Karpas-422 (cell line): ENCODE measurements at places on chromosomes 16 and 17.
A peak's percentile ranks its signal among the peaks of the same experiment; 100 is the strongest.

DNA sequence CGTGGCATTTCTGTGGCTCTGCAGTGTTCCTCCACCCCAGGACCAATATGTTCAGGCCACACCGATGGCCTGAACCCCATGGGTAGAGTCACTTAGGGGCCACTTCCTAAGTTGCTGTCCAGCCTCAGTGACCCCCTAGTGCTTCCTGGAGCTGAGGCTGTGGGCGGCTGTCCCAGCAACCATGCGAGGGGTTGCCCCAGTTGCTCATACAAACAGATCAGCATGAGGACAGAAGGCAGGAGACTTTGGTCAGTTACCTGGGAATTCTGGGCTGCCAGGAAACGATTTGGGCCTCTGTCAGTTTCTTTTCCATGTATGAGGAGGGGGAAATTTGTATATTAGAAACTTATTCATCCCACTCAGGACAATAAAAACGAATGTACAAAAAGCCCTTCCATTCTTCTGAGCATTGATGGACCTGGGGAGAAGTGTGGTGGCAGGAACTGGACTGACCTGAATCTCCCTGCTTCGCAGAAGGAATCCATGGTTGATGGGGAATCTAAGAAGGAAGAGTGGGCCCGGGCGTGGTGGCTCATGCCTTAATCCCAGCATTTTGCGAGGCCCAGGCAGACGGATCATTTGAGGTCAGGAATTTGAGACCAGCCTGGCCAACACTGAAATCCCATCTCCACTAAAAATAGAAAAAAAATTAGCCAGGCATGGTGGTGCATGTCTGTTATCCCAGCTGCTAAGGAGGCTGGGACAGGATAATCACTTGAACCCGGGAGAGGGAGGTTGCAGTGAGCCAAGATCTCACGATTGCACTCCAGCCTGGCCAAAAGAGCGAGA is 4.9 kb upstream of the IL32 start:
- no peak for DNase-seq

DNA sequence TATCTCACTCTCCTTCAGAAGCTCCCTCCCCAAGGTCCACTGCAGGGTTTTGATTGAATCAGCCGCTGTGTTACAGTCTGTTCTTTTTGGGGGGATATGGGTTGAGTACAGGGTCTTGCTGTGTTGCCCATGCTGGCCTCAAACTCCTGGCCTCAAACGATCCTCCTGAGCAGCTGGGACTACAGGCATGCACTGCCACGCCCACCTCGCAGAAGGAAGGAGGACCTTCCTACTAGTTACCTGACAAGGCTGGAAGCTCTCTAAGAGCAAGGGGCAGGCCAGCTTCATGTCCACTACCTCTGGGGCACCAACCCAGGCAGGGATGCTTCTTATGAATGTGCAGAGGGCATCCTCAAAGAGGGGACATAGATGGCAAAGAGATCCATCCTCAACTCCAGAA is 1.9 kb upstream of the MMP28 start:
- no peak for DNase-seq

DNA sequence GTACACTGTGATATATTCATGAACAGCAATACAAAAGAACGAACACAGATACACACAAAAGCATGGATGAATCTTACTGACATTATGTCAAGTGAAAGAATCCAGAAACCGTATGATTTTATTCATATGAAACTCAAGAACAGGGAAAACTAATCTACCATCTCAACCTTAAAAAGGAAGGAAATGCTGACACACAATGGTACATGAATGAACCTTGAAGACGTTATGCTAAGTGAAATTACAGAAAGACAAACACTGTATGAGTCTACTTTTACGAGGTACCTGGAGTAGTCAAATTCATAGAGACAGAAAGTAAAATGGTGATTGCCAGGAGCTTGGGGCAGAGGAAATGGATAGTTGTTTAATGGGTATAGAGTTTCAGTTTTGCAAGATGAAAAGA is 8.7 kb upstream of the PRKCB start:
- no peak for DNase-seq

DNA sequence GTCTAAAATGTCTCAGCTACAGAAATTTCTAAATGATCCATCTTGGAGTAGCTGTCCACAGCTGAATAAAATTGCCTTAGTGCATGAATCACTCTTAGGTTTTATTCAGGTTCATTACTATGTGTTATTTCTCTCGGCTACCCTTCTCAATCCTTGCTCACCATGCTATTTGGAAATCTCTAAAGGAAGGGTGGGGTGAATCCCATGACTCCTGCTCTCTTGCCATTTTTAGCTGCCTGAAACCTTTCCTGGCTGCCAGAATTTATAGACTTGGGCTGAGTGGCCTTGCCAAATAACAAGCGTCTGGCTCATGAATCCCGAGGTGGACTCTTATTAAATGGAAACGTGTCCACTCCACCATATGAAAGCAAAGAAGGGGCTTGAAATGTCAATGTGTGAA is 936.1 kb upstream of the SOX9 start:
- DNase-seq, result no peak

DNA sequence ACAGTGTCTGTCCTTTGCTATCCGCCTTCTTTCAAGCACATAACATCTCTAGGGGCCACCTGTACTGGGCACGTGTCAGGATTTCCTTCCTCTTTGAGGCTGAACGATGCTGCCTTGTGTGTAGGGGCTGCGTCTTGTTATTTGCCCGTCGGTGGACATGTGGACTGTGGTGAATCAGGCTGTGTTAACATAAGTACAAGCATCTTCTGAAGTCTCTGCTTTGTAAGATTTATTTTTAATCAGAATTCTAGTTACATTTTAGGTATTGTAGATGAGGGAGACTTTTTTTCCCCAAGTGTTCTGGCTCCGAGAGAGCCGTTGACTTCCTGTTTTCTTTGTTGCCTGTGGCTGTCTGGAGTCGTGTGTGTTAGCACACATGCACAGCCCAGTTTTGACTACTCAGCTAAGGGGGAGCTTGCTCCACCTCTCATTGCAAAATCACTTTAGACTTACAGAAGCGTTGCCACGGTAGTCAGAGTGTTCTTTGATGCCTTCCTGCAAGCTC is 26.1 kb downstream of the SPG7 start:
- DNase-seq, result no peak

- DNase-seq, result peak; percentile 61
Measured at GRCh38 chr17:81511804-81512561, 616 bp downstream of the ACTG1 start.

- DNase-seq, result no peak
Measured at GRCh38 chr17:65472666-65473309, 88.7 kb downstream of the AXIN2 start.

DNA sequence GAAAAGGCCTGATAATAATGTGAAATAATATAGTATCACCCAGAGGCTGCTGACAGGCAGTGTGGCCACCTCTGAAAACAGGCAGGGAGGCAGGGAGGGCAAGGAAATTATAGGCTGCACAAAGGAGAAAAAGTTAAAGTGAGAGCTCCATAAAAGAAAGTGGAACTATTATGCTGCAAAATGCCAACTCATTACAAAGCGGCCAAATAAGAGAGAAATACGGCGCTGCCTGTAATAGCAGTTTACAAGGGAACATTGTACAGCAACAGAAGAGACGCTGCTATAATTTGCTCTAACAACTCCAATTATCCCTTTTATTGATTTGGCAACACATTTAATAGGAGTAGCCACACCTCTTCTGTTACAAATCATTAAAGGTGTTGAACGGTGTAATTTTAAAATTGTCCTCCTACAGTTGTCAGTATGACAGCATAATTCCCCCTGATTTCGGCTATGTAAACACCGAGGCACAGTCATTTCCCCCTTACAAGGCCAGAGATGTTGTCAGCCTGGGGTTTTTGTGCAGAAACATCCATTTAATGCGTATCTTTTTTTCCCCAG is 120.3 kb downstream of the MRM1 start:
- no peak for DNase-seq

DNA sequence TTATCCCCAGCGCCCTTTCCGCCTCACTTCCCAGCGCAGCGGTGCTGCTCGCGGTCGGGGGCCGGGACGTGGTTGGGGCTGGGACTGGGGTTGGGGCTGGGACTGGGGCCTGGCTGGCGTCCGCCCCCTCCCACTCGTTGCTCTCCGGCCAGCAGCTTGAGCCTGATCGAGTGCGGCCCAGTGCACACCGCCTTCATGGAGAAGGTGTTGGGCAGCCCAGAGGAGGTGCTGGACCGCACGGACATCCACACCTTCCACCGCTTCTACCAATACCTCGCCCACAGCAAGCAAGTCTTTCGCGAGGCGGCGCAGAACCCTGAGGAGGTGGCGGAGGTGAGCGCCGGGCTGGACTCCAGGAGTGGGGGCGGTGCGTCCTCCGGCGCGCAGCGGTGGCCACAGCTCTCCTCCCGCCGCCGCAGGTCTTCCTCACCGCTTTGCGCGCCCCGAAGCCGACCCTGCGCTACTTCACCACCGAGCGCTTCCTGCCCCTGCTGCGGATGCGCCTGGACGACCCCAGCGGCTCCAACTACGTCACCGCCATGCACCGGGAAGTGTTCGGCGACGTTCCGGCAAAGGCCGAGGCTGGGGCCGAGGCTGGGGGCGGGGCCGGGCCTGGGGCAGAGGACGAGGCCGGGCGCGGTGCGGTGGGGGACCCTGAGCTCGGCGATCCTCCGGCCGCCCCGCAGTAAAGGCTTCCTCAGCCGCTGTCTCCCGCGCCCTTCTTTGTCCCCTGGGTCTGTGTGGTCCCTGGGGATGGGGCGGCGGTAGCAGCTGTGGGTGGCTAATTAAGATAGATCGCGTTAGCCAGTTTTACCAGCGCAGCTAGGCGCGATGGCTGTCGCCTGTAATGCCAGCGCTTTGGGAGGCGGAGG is 1.8 kb downstream of the HSD17B1 start:
- peak; percentile 96 for DNase-seq

DNA sequence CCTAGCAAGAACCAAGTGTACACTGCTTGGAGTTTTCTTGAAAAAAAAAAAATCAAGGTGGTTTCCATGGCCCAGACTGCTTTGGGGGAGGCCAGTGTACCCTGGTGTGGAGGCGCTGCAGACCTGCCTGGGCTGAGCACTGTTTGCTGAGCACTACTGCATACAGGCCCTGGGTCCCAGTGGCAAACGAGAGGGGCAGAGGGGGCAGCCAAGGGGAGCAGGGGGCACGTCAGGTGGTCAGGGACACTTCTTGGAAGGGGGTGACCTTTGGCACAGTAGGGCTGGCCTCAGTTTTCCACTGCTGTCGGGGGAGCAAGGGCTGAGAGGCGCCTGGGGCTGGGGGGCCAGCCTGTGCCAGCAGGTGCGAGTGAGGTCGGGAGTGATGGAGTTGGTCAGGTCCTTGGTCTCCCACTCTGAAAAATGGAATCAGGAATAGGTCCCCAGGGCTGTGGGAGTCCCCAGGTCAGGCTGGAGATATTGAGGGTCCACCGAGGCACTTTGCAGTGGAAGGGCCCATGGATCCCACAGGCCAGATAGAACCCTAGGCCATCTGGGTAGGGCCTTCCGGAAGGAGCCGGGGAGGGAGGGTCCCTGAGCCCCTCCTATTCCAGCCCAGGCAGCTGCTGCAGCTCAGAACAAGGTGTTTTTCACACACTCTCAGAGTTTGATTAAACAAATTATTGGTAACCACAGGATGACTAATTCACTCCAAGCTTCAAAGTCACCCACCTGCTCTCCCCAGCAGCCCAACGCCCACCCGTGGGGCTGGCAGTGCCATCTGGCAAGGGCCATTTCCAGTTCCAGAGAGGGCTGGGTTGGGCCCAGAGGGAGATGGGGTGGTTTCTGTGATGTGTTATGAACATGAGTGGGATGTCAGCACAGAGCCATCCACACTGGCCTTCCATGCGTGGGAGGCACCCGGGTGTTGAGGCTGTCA is 3.5 kb downstream of the ZFPM1 start:
- DNase-seq, result no peak
